GDM1 (cell line): ENCODE measurements at places on chromosomes 3 and 15.

GRCh38 chr3:120203016-120203415, 82.0 kb downstream of the GPR156 start:
- DNase-seq, result no peak

GRCh38 chr3:32469151-32469874, 33.3 kb downstream of the CMTM6 start:
- no peak for DNase-seq

DNA sequence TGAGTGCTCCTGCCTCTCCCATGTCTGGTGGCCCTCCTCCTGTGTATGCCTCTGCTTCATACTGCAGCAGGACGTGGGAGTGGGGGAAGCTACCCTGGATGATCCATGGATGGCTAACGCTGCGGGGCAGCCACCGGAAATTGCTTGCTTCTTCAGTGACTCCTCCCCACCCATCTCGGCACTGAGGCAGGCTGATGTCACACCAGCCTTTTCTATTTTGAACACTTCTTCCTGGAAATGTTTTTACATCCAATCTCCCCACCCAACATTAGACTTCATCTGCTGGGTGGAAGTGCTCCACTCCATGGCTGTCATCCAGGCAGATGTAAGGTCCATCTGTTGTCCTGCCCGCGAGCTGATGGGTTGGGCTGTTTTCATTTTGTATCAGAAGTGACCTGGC, 58.9 kb upstream of the MUC13 start:
- DNase-seq, result no peak

- no peak for DNase-seq
These were observed 115.2 kb downstream of the NTRK3 start for GRCh38 chr15:88141269-88141889.

- DNase-seq, result no peak
These were observed 47.2 kb downstream of the SLC12A8 start for GRCh38 chr3:125165189-125165947.

- peak; percentile 64 for DNase-seq
These were observed 18.9 kb upstream of the COPG1 start for GRCh38 chr3:129230311-129231019.

DNA sequence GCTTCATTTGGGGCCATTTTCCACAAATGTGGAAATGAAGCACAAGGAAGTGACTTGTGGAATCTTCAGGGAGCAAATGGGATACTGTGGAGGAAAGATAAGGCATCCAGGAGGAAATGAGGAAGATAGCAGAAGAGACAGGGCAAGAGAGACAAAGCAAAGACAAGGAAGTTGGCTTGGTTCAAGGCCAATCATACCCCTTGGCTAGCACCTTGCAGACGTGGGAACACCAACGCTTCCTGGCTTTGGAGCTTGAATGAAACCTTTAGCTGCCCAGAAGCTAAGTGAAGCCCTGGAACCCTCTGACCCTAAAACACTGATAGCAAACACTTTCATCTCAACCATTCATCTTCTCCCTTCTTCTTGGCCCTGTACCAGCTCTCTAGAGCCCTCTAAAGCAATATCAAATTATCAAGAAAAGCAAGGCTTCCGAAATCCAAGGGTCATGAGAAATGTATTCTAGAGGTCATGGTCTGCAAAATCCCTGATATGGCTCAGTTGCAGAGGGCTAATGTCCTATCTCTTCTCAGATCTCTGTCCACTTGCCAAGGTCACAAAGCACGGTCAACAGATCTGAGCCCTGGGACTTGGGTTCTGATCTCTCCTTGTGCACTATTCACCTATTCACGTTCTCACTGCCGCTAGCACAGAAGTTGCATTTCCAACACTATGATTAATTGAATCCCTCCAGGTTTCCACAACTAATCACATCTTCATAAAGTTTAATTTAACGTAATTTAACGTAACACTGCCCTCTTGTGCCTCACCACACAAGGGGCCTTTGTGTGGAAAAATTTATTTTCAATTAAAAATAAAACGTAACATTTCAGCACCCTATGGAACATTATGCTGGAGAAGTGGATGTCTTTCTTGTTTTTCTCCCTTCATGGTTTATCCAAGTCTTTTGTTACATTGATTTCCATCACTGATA, 557.6 kb upstream of the ADAMTS9 start:
- DNase-seq, result no peak

DNA sequence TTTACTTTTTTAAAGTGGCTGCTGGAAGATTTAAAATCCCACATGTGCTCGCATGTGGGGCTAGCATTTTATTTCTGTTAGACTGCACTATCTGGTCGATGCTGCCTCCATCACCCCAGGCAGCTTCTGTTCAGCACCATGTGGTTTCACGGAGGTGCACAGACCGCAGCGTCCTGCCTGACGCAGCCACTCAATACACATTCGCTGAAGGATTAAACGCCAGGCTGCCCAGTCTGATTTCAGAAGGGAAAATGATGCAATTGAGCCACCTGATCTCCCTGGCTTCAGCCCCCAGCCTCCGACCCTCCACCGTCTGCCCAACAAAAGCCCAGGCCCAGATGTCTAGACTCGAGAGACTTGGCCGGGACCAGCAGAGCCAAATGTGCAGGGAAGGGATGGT, 84.5 kb downstream of the MEGF11 start:
- no peak for DNase-seq

GRCh38 chr15:77507911-77508310, 87.2 kb downstream of the HMG20A start:
- no peak for DNase-seq

- no peak for DNase-seq
These were observed 53.9 kb downstream of the KLF15 start for GRCh38 chr3:126303272-126303671.

GRCh38 chr3:184373422-184373821, 4.6 kb downstream of the THPO start:
- DNase-seq, result no peak

GRCh38 chr3:41320953-41321641, 121.8 kb downstream of the CTNNB1 start:
- no peak for DNase-seq

DNA sequence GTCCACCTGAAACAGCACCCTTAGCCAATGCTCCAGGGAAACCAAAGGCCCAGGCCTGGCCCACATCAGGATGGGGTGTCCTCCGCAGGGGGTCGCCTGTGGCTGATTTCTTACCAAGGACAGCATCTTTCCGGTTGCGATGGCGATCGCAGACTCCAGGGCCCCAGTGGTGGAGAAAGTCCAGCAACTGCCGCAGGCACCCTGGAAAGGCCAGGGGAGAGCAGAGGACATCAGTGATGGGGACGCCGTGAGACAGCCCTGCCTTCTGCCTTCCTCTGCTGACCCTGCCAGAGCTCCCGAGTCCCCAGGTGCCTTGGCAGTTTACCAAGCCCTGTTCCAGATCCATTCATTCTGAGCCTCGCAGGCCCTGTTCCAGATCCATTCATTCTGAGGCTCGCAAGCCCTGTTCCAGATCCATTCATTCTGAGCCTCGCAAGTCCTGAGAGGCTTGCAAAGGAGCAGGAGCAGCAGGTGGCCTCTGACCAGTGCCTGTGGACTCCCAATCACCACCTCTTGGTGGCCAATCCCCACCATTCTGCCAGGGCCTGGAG, 12.5 kb downstream of the CTSH start:
- DNase-seq, result no peak

DNA sequence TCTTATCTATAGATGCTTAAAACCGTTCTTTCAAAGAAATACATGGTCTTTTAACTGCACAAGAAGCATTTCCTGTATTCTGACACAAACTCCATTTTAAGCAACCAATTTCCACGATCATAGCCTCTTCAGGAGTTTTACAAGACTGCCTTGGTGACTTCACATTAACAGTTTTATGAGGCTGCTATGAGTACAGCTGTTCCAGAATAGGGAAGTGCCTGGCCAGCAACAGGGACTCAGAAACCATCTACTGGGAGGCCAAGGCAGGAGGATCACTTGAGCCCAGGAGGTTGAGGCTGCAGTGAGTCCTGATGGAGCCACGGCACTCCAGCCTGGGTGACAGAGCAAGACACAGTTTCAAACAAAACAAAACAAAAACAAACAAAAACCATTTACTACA, 78.4 kb downstream of the B3GNT5 start:
- DNase-seq, result no peak

- DNase-seq, result no peak
These were observed 481 bp downstream of the ADAMTS17 start for GRCh38 chr15:100341239-100341749.

- no peak for DNase-seq
These were observed 37.7 kb upstream of the NAALADL2 start for GRCh38 chr3:174821477-174821876.

GRCh38 chr3:130621824-130622223, 104.8 kb downstream of the COL6A6 start:
- no peak for DNase-seq

DNA sequence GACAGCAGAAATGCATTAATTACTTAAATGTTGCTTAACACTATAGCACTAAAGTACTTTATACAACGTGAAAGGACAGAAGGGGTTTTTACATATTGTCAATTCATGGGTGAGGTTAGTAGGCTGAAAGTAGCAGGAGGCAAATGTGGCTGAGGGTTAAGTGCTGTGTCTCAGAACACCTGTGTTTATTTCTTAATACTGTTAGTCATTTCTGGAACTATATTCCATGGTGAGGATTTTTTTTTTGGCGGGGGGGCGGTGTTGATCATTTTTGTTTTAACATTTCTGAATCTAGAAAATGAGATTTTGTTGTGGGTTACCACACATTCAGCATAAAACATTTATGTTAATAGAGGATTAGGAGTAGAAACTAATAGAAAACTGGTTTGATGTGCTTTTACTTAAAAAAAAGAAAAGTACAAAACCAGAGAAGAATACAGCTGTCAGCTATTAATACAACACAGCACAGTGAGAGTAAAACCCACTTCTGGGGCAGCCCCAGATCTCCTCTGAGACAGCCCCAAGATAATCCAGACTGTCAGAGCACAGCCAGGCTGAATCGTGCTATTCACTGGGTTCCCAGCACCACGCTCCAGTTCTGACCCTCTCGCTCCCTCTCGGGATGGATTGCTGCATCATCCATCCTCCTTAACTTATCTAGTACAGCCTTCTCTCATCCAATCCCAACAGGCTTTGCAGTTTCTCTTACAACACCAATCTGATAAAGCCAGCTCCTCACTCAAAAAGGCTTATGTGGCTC, 307.7 kb downstream of the TUSC7 start:
- DNase-seq, result no peak

- no peak for DNase-seq
These were observed 156.6 kb upstream of the ALCAM start for GRCh38 chr3:105210141-105210540.

DNA sequence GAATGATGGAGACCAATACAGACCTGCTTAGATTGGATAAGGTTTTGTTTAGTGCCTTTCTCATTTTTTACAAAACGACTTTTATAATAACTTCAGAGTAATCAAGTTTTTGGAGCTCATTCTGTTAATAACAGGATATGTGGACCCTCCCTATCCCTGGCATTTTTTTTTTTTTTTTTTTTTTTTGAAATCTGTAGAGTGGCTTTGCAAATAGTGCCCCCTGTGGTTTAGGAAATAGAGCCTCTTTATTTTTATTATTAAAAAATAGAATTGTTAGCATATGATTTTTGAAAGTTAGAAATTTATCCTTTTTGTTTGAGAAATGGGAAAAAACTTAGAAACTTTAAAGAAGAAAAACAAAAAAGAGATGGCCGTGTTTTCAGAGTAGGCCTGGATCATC, 11.4 kb downstream of the SKIL start:
- no peak for DNase-seq

DNA sequence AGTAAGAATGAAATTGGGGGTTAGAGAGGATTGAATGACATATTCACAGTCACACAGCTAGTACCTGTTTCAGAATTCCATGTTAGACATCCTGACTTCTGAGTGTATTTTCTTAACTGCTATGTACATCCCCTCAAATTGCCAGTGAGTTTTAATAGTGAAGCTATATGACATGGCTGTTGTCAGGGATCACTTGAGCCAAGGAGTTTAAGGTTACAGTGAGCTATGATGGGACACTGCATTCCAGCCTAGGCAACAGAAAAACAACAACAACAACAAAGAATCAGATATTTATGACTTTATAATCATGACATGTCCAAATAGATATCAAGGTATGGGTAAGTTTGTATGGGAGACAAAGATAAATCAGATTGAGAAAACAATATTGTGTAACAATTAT, 16.6 kb downstream of the PARP15 start:
- DNase-seq, result no peak

DNA sequence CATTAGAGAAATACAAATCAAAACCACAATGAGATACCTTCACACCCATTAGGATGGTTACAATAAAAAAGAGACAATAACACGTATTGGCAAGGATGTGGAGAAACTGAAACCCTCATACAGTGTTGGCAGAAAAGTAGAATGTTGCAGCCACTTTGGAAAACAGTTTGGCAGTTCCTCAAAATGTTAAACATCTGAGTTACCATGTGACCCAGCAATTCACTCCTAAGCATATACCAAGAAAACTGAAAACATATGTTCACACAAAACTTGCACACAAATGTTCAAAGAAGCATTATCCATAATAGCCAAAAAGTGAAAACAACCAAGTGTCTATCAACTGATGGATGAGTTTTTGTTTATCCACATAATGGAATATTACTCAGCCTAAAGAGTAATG, 166.9 kb upstream of the FAM3D start:
- no peak for DNase-seq

GRCh38 chr3:184381261-184382224, 1.7 kb downstream of the CHRD start:
- DNase-seq, result no peak

DNA sequence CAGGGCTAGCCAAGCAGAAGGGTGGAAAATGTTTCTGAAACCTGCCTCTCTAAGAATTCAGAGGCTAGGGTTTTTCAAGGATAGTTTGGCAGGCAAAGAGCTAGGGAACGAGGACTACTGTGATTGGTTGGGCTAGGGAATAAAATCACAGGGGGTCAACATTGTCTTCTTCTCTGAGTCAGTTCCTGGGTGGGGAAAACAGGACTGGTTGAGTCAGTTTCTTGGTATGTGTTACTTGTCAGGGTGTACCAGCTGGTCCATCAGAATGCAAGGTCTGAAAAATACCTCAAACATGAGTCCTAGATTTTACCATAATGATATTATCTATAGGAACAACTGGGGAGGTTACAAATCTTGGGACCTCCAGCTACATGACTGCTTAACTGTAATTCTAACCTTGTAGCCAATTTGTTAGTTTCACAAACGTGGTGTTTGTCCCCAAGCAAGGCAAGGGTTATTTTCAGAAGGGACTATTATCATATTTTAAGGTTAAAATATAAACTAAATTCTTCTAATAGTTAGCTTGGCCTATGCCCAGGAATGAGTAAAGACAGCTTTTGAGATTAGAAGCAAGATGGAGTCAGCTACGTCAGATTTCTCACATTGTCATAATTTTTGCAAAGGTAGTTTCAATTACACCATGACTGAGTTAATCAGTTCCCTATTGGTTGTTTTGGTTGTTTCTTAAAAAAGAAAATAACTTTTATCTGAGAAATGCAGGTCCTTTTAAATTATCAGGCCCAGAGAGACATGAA, 231.5 kb downstream of the ALCAM start:
- no peak for DNase-seq
